Endothelial cell of coronary artery (primary cell): ENCODE measurements at places on chromosomes 5 and 9. TPM values are rescaled to one million over a fixed set of nuclear protein-coding genes. Genes with fewer than 3 reads are reported as not detected.

The ZNF483 gene
- total RNA-seq, result 1.3 and 1.8 TPM in 2 replicates

The SCGB3A2 gene
- total RNA-seq, result not detected in 2 replicates

The HIGD2A gene
- 24.7 and 28.1 TPM in 2 replicates for total RNA-seq

The F2R gene
- total RNA-seq, result 113 and 122 TPM in 2 replicates

The REEP2 gene
- total RNA-seq, result 2.0 and 2.8 TPM in 2 replicates

The F12 gene
- total RNA-seq, result 0.56 and 0.99 TPM in 2 replicates

The TERT gene
- total RNA-seq, result not detected in 2 replicates

The SARDH gene
- total RNA-seq, result 0.27 and 4.0 TPM in 2 replicates

The FOXD4L4 gene
- total RNA-seq, result 0.09 TPM in 2 replicates
